ENCODE measurements at places on chromosomes 5 and 9.

DNA sequence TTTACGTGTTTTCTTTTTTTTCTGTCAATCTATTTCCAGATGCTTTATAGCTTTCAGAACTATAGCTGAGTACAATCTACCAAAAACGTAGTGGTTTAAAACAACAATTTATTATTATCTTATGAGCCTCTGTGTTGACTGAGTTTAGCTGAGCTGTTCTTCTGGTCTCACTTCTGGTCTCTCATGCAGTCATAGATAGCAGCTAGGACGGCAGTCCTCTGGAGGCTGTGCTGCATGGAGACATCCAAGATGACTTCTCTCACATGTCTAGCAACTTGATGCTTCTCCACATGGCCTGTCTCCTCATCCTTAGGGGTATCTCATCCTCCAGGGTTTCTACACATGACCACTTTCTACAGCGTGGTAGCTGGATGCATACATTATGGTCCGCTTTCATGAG lies 22.0 kb upstream of the RAD23B start:
- no peak overlapping the region for H3K27ac ChIP-seq
- DNase-seq, result no peak
- no peak overlapping the region for H3K4me3 ChIP-seq

DNA sequence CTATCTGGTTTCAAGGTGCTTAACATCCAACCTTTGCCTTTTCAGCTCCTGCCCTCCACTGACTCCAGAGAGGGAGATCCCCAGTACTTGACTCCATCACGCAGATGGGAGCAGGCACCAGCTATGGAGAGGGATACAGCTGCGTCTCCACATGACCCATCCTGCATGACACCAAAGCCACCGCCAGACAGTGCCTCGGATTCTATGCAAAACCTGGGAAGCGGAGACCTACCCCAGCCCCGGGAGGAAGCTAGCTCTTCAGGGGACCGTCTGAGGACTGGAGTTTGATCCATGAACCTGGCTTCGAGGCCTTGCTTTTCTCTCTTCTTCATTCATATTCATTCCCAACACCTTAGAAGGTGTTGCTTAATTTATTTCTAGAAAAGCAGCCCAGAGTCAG lies 24.8 kb downstream of the HRH2 start:
- H3K4me3 ChIP-seq, result no peak overlapping the region
- no peak overlapping the region for H3K27ac ChIP-seq
- no peaks in the 10 kb centered on the region for H3K4me1 ChIP-seq
- no peaks in the 10 kb centered on the region for H3K36me3 ChIP-seq

GRCh38 chr5:29412979-29413378 lies 1780.5 kb upstream of the CDH6 start:
- H3K36me3 ChIP-seq, result no peaks in the 10 kb centered on the region
- DNase-seq, result no peak
- H3K4me3 ChIP-seq, result no peak overlapping the region
- no peaks in the 10 kb centered on the region for H3K27me3 ChIP-seq
- no peak overlapping the region for H3K27ac ChIP-seq

- no peak for DNase-seq
- H3K27me3 ChIP-seq, result peaks cover 71% of the 10 kb centered on the region
- H3K4me3 ChIP-seq, result no peak overlapping the region
- H3K27ac ChIP-seq, result no peak overlapping the region
- H3K36me3 ChIP-seq, result no peaks in the 10 kb centered on the region
Measured at GRCh38 chr5:579746-580366, 32.3 kb upstream of the CEP72 start.

GRCh38 chr5:65696892-65697291 lies 25.0 kb downstream of the SGTB start:
- H3K4me3 ChIP-seq, result no peak overlapping the region
- no peaks in the 10 kb centered on the region for H3K27me3 ChIP-seq
- H3K4me1 ChIP-seq, result no peaks in the 10 kb centered on the region
- no peak for DNase-seq
- no peak overlapping the region for H3K27ac ChIP-seq

All from MCF 10A (cell line).